ENCODE measurements at places on chromosomes 5 and 9.

GRCh38 chr9:96067004-96067403, 191.5 kb downstream of the ERCC6L2 start:
- no peak for DNase-seq

DNA sequence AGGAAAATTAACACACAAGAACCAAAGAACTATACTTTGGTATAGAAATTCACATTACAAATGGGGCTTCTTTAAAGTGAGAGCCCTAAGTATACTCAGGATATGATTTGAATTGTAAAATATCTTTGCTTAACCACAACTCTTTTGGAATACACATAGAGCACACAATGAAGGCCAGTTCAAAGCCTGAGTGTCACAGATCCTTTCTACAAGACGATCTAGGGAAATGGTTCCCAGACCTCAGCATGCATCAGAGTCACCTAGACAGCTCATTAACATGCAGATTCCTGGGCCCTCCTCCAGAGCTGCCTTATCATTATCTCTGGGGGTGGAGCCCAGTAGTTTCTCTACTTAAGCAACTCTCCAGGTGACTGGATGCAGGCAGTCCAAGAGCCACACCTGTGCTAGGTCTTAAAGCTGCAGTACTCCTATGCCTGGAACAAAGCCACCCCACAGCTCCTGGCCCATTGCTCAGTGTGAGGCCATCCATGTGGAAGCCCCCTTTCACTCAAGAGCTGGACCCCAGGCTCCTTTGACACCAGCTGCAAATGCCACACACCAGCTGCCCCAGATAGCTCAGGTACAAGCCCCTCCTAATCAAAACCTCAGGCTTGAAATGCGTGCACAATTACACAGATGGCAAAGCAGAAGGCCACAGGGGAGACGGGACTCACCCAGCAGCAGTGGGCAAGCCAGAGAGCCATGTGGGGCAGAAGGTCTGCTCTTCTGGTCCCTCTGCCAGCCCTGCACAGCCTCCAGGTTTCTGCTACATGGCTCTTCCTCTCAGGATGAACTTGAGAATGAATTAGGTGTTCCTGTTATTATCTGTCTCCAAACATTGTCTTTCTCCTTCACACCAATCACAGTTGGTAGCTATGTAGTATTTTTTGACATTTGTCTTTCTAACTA, 106.1 kb downstream of the SH3TC2 start:
- peak; percentile 74 for DNase-seq

DNA sequence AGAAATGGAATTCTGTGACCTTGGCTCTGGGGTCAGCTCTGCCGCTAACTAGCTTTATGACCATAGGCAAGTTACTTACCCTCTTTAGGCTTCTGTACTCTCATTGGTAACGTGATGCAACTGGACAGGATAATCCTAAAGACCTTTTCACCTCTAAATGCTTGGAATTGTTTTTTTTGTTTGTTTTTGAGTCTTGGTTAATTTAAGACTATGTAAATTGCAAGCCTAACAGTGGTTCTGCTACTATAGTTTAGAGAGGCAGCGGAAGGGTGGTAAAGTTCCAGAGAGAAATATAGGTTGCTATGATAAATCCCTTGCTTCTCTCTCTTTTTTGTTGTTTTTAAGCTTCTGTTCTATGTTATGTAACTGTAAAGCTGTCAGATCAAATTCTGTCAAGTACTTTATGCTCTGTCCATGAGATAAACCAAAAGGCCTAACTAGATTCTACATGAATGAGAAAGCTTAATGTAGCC, 17.6 kb downstream of the FAM169A start:
- no peak for DNase-seq

- DNase-seq = no peak
These were observed 49.5 kb downstream of the EGFLAM start for GRCh38 chr5:38307845-38308244.

DNA sequence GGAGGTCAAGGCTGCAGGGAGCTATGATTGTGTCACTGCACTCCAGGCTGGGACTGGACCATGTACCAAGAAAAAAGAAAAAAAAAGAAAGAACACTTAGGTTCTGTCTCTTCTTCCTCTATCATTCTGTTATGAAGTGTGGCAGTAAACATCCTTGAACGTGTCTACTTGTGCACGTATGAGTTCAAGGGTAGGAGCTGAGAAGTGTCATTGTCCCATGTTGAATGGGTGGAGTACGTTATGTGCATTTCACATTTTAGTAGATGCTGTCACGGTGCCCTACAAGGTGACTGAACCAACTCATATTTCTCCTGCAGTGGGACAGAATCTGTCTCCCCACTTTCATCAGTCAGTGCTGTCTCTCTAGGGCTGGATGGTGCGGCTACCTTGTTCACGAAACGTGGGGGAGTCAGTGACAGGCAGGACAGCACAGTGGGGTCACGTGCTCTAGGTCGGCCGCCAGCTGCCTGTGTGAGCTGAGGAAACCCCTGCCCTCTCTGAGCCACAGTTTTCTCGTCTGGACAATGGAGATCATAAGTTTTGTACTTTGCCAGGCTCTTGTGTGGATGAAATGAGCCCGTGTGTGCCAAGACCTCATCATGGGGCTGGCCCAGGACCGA, 47.2 kb downstream of the GTF3C4 start:
- no peak for DNase-seq

DNA sequence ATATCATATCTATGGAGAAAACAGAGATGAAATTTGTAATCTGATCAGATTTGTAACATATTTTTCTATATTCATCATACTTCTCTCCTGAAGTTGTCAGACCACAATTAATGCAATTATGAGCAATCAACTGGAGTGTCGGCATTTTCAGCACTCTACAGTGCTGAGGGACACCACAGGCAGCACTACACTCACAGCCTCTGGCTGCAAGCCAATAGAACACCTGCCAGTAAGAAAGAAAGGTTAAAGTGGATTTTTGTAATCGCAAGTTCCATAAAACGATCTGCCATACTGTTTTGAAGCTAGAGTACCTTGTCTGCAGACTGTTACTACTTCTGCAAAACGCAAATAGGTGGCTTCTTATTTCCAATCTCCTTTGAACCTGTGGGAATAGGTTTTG, 147.6 kb downstream of the ADAMTS6 start:
- peak; percentile 44 for DNase-seq

GRCh38 chr9:127706836-127707241, at the start of gene CFAP157:
TSS of gene CFAP157 (plus strand) at chr9:127706988. CDS start at chr9:127707032, 44 bp downstream.
- DNase-seq = no peak

GRCh38 chr9:84442712-84443111, 102.2 kb upstream of the SLC28A3 start:
- DNase-seq = no peak

GRCh38 chr9:101437806-101438232, 2.2 kb upstream of the ALDOB start:
- DNase-seq = no peak

GRCh38 chr5:115961381-115962238, 665 bp upstream of the LVRN start:
- peak; percentile 30 for DNase-seq

- DNase-seq = no peak
These were observed 105.8 kb downstream of the EFNA5 start for GRCh38 chr5:107564931-107565372.

- no peak for DNase-seq
These were observed 135.2 kb downstream of the GNA14 start for GRCh38 chr9:77512876-77513275.

GRCh38 chr5:100004969-100005368, 530.2 kb upstream of the FAM174A start:
- no peak for DNase-seq

GRCh38 chr9:25353783-25354182, 324.5 kb downstream of the TUSC1 start:
- no peak for DNase-seq

DNA sequence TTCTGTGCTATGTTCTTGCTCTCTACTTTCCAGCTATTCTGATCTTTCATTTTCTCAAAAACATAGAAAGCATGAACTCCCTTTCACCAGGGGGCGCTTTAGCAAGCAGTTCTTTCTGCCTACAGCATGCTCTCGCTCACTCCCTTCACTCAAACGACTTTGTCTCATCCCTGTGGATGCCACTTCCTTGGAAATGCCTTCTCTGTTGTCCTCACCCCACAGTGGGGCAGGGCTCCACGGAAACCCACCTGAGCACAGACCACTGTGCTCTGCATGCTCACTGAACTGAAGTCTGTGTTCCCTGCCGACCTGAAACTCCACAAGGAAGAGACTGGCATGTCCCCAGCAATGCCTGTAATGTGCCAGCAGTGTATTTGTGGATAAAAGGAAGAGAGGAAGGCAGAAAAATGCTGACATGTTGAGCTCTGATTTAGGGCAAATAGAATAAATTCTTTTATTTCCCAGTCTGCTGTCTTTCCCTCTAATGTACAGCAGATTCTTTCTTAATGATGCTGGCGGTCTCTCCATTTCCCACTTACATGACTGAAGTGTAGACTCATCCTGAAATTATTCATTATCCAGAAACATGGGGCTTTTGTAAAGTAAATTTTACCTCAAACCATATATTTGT, 4.9 kb upstream of the ROR2 start:
- peak; percentile 59 for DNase-seq

- no peak for DNase-seq
These were observed 866.4 kb upstream of the C9orf72 start for GRCh38 chr9:28439688-28440087.

- no peak for DNase-seq
These were observed 42.8 kb upstream of the SLIT3 start for GRCh38 chr5:169343766-169344165.

DNA sequence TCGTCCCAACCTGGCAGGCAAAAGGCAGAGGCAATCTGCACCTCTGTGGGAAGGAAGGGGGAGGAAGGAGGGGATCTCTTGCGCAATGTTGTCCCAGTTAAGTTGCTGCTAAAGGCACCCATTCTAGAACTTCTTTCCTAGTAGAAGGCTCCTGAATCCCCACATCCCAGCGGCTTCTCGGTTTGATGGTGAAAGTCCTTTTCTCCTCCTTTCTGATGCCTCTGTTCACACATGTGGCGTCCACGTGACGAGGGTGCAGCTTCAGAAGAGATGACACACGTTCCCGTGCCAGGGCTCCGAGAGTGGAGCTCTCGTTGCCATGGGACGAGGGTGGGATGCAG, 96.9 kb upstream of the FCN2 start:
- DNase-seq = no peak

DNA sequence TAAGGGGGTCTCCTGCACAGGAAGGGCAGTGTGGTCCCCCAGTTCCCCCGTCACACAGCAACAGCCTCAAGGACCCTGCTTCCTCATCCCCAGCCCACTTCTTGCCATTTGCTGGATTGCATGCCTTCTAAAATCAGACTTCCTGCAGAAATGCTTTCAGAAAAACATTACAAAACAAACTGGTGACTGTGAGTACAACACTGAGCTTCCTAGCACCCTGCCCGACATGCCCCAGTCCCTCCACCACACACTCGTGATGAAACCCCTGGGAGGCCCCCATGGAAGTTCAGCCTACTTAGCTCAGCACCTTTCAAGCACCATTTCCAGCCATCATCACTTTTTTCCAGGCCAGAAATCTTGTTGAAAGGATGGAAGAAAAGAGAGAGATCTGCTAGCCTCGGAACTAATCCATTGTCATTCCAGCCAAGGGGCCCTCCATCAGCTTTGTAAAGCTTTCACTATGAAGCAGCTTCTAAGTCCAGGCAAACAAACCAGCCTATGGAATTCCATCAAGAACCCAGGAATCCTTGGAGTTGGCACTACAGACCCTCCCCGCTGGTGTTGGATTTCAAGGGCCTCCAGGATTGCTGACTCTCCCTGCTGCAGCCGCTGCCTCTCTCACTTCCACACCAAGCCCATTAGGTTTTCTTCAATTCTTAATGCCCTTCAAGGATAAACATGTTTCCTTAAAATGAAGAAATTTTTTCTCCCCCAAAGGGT, 114.6 kb downstream of the C5orf15 start:
- DNase-seq = no peak

DNA sequence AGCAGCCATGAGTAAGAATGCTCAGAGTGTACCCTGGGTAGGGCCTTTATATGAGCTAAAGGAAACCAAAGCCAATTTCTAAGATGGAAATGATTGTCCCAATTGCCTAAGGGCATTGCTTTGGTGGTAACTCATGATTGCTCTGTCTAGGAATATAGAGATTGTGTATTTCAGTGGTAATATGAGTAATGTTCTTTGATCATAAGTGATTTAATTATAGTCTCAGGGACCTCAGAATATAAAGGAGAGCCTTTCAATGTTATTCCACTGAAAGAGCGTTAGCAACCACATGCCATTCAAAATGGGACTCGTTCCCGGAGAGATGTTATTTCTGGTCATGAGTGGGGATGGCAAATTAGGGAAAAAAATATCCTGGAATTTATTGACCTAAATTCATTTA, 340.5 kb downstream of the ARHGEF28 start:
- DNase-seq = no peak

DNA sequence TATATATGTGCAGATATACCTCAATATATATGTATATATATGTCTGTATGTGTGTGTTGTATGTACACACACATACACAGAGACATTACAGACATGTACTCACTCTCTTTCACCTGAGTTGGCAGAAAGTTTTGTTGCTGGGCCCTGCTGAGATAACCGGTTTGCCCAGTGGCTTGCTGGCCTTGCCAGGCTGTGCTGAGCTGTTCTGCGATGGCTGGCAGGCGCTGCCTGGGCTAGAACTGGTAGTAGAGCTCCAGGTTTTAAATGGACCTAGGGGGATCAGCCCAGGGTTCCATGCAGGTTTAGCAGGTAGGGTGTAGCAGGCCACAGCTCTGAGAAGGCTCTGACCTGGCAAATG, 394.3 kb downstream of the GADD45G start:
- no peak for DNase-seq

- no peak for DNase-seq
These were observed 674 bp downstream of the C5orf15 start for GRCh38 chr5:133967698-133968203.

GRCh38 chr5:154519359-154519758, 41.3 kb upstream of the HAND1 start:
- DNase-seq = no peak

GRCh38 chr5:71939452-71940230, 167.6 kb upstream of the MAP1B start:
- peak; percentile 97 for DNase-seq

DNA sequence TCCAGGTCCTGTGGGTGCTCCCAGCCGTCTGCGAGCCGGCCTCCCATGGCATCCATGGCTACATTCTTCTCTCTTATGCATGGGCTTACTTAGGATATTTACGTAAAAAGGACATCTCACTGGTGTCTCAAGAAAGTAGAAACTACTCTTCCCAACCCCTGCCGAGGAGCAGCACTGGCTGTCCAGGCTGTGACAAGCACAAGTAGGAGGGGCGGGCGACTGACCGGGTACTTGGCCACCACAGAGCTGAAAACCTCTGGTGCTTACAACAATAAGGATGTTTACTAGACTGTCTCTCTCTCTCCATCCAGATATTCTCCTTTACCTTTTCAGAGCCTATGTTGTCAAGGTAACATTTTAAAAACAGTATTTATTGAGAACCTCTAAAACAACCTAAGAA, 56.3 kb upstream of the TBC1D9B start:
- no peak for DNase-seq

DNA sequence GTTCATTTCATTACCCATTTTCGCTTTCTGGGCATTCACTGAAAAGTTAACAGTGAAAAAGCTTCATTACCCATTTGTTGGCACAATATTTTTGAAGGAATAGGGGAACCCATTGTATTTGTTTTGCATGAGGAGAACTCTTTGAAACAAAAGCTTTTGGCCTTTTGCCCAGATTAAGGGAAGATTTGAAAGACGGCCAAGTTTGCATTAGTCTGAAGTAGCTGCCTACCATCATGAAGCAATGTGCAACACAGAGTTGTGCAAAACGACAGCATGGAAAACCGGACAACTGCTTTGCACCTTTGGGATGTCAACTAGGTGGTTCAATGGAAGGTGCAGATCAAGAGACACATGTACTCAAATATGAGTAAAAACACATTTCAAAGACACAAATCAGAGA, 84.9 kb downstream of the TRPM3 start:
- peak; percentile 56 for DNase-seq

GRCh38 chr9:4086119-4087090, 213.5 kb downstream of the GLIS3 start:
- DNase-seq = no peak

GRCh38 chr9:4832786-4833579, 40.2 kb downstream of the RCL1 start:
- no peak for DNase-seq

All from NCI-H524 (cell line).